EL (cell line): ENCODE measurements at places on chromosomes 1 and 21.

DNA sequence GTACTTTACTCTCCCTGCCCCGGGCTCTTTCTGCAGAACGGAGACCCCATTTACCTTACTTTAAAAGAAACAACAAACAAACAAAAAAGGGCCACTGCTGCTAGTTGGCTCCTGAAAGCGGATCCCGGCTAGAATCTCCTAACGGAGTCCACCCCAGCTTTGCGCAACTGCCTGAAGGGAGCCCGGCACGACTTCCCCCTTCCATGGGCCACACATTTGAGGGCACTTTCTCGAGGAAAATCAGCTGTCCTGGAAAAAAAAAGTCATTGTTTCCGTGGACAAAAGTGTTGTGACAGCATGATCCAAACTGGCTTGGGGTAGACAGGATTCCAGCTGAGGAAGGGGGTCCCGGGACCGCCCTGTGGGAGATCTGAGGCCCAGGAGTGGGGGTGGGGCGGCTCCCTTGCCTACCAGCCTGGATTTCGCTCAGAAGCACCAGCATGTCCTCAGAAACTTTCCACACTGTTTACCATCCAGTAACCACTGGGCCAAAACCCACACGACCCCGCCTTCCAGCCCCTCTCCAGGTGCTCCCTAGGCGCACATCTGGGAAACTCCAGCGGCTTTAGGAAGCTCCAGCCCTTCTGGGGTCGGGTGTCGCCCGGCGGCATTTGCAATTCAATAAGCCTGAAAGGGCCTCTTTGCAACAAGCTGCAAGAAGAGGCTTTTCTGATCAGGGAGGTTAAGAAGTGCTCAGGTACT is 4.8 kb downstream of the RIPK4 start:
- DNase-seq, result no peak

DNA sequence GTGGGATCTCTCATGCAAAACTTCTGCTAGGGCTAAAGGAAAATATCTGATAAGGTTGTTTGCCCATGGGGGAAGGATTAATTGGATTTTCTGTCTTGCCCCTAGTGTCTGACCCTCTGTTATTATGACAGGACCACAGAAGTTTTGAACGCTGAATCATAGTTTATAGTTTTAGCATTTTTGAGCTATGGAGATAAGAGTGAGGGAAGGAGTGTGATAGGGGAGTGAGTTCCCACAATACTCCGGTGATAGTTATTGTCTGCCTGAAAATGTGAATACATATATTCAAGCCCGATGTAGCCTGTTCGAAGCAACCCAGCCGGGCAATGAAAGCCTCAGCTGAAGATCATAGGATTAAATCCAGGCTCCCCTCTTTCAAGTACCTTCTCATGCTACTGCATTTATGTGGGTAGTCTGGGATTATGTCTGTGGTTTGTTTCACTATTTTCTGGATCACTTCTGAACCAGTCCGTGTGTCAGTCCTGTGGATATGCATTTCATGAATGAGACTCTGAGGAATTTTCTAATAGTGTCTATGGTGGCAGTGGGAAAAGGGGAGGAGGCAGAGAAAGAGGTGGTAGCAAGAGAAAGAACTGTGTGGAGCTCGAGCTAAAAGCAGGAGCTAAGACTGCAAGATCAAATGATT is 258.7 kb downstream of the DISC1 start:
- peak; percentile 76 for DNase-seq

GRCh38 chr21:36765229-36765628 is 66.3 kb downstream of the SIM2 start:
- DNase-seq, result no peak

- peak; percentile 51 for DNase-seq
These were observed 67.5 kb upstream of the CD1D start for GRCh38 chr1:158112994-158113758.

DNA sequence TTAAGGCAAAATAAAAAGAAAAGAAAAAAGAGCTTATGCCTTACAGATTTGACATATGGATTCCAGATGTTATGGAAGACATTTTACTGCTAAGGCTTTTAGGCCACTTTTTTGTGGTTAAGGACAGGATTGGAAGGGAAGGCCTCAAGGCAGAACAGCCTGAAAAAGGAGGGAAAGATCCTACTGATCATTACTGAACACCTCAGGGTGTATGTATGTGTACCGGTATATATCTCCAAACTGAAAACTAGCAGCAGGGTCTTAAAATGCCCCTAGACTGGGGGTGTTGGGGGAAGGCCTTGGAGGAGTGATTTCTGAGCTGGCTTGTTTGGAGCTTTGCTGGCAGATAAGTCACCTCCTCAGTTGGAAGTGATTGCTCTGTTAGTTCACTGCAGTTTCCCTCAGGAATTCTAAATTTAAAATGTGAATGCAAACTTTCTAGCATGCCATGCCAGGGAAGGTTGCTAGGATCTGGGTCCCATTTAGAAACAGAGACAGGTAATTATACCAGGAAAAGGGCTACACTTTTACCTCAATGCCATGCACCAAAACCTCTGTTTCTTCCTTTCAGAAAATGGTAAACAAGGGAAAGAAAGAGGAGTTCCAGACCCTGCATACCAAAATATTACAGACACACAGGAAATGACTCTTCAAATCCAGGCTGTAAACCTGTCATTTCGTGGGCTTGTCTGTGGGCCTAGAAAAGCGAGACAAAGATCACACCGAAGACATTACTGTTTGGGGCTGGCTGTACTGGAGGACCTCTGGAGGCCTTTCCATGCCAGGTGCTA is 15.0 kb downstream of the C1orf52 start:
- DNase-seq, result peak; percentile 82

DNA sequence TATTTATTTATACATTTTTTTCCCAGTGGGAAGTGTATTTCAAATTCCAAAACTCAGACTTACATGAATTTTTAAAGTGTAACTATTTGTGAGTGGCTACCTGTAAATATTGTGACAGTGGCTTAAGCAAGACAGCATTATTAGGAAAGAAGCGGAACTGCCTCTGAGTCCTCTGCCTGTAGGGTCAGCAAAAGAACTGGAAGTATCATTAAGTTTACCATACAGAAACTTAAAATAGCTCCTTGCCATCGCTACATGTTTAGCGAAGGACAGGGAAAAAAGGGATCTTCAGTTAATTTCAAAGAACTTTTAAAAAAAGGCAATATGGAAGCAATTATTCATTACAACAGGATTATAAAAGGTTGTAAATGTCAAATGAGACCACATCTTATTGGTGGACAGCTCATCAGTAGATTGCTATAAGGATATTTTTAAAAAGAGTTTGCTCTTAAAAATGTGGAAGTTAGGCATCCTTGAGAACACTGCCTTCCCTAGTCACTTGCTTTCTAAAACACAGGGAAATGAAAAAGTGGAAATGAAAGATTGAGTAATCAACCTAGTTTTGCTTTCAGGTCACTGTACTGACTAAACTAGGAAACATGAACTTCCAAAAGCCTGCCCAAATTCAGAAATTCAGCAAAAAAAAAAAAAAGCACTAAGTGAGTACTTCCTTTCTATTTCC is 39.2 kb downstream of the NSL1 start:
- peak; percentile 41 for DNase-seq

- no peak for DNase-seq
These were observed 12.3 kb upstream of the LDLRAD2 start for GRCh38 chr1:21799730-21800129.
